ENCODE measurements at places on chromosomes 2 and 18.

DNA sequence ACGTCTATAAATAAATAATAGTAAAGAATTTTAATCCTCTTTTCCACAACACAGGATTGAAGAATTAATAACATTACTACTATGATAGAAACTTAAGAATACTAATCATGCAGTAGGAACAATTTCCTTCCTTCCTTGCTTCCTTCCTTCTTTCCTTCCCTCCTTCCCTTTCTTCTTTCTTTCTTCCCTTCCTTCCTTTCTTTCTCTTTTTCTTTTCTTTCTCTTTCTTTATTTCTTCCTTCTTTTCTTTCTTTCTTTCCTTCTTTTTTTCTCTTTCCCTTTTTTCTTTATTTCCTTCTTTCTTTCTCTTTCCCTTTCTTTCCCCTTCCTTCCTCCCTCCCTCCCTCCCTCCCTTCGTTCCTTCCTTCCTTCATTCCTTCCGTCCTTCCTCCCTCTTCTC, 77.6 kb downstream of the SCN3A start:
- no peak for DNase-seq

- no peak for DNase-seq
Observed at GRCh38 chr2:196702641-196703040, 63.1 kb downstream of the CCDC150 start.

DNA sequence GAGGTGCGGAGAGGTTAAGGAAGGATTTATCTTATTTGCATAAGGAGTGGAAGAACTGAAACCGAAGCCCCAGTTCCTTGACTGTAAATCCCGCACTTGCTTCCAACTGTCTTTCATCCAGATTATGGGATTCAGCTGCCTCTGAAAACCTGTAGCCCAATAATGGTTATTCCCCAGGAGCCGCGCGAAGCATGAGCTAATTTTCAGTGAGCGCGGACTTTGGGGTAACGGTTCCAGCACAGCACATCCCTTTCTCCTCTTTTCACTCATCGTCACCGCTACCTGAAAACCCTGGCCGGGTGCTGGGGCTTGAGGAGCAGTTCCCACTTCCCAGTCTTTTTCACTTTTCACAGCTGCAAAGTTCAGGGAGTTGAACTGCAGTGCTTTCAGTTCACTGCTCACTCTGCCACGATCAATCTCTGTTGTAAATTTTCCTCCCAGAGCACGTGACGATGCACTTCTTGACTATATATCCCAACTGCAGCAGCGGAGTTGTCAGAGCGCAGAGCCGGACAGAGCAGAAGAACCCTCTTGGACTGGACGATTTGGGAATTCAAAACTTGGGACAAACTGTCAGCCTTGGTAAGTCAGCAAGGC, at the start of gene KCNE4:
Gene KCNE4 (plus strand): TSS at position 498 of the 597 bp plus-strand sequence. CDS start 641 bp downstream, outside the sequence.
- DNase-seq: no peak

DNA sequence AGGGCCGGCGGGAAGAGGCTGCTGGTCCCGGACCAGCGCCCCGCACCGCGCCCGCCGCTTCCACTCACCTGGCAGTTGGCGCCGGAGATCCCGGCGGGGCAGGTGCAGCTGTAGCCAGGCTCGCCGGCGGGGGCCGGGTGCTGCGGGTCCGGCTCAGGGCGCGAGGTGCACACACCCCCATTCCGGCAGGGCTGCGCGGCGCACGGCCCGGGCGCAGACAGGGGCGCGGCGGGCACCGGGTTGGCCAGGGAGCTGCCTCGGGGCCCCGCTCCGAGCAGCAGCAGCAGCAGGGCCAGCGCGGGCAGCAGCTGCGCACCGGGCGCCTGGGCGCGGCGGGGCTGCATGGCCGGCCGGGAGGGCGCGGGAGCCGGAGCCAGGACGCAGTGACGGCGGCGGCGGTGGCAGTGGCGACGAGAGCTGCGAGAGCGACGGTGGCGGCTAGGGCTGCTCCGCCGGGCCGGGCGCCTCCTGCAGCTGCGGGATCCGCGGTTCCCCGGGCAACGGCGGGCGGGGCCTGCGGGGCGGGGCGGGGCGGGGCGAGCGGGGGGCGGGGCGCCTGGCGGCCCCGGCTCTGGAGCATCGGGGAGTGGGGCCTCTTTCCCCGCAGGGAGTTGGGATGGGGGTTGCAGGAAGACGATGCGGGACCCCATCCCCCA, at the start of gene DNER:
Gene DNER (minus strand): TSS at position 476 of the 656 bp plus-strand sequence. CDS start 132 bp downstream, at position 344.
- DNase-seq: no peak

GRCh38 chr18:41798879-41799278, 156.2 kb upstream of the PIK3C3 start:
- DNase-seq: no peak

- peak; percentile 99 for DNase-seq
Observed at GRCh38 chr2:44168681-44169154, at the start of gene PPM1B. PPM1B (plus strand) TSS chr2:44168875; CDS start chr2:44201200, 32,325 bp downstream.

DNA sequence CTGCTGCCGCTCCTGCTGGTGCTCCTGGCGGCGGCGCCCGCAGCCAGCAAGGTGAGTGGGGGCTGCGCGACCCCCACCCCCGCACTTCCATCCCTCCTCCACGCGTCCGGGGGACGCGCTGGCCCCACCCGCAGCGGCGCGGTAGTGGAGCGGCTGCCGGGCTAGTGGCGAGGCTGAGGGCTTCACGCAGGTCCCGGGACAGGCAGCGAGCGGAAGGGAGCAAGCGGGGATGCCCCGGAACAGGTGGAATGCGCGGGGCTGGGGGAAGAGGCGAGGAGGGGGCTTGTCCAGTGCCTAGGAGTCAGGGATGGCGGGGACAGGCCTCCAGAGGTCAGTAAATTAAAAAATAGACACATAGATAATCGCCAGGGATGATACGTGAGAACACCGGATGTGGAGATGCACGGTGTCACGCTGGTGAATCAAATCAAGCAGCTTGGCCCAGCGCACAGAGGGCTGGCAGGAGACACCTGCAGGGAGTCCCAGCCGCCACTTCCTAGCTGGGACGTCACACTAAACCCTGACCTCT, 403 bp downstream of the COL4A3 start:
- no peak for DNase-seq

GRCh38 chr2:134227666-134228065, 26.2 kb upstream of the MGAT5 start:
- no peak for DNase-seq

DNA sequence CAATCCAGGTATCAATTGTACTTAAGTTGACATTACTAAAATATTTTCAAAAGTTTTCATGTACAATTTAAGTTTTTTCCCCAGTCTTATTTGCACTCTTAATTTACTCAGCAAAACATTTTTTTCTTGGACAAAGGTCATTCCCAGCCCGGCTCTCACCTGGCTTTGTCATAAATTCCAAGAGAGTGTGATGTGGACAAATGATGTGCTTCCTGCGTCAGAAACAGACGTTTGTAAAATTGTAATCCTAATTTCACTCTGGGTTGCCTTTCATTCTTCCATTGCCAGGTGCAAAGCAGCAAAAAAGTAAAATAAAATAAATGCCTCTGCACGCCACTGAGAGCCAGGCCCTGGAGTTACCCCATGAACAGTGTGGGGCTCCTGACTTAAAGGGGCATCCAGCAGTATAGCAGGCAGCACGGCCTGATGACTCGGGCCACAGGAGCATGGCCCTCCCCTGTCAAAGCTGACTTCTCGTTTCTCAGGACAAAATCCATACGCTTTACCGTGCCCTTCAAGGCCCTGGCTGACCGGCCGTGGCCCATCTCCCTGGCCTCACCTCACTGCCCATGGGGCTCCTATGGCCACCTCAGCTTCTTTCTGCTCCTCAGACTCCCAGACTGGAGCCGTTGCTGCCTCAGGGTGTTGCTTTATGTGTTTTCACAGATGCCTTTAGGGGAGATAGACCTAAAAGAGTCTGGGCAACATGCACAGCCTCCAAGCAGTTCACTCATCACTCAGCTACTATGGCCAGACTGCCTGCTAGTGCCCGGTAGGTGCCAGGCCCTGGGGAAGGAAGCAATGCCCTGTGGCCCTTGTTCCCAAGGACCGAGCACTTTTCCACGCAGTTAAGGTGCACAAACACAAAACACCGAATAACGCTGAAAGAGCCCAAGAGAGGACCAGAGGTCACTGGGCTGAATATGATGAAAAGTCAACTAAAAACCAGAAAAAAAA, 7.6 kb upstream of the TMEM185B start:
- DNase-seq: no peak

DNA sequence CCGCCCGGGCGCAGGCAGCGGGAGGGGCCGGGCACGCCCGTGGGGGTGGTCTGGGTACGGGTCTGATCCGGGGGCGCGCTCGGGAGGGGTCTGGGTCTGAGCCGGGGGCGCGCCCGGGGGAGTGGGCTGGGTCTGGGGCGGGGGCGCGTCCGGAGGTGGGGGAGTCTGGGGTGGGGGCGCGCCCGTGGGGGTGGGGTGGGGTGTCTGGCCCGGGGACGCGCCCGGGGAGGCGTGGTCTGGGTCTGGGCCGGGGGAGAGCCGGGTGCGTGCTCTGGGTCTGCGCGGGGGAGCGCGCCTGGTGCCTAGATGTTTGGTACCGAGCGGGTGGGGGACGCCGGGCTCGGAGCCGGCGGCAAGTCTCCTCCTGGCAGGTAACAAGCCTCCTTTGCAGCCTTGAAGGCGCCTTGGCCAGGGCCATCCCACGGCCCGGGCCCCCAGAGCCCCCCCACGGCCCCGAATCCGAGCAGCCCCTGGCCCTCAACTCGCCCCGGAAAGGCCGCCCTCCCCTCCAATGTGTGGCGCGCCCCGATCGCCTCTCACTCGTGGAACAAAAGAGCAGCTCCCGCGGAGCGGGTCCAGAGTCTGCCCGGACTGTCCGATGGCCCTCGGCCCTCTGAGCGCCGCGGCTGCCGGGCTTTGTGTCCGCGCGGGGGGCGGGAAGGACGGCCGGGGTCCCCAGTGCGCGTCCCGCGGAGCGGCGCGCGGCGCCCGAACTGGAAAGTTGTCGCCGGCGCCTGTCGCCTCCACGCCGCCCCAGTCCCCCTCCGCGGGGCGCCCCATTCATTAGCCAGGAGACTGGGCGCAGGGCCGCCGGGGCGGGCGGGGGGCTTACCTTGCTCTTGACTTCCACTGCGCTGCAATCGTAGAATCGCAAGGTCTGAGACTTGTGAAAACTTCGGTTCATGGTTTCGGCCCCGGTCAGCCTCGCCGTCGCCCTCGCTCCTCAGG, 595 bp downstream of the PARD6G start:
- DNase-seq: no peak

DNA sequence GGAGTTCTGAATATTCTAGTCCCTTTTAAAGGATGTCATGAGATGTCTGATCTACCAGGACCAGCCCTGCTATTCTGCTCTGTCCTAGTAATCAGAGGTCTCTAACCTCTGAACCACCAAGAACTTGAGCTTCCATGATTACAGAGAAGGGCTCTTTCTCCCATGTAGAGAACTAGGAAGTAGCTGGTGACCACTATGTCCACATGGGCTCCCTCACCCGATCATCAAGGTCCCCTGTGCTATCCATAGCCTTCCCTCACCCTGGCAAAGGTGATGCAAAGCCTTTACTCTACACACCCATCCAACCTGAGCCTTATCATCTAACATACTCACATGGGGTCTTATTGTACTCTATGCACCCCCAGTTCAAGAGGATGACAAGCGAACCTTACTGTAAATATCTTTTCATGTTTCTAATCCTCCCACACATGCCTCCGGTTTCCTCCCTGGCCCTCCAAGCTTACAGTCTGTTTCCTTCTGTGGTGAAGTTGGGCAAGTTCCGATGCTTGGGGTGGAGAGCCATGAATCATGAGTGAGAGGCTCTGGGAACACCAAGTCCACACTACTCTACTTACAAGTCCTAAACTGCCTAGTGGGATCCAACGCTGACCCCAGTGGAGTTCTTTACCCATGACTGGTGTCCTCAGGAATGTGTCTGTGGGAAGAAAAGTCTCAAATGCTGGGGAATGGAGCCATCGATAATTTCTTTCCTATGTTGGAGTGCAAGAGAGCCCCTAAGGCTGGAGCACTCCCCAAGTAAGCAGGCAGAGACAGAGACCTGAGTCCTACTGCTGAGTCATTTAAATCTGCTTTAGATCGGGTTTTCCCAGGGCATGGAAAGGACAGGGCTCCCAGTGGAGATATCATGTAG, 73.3 kb upstream of the KLF7 start:
- DNase-seq: peak; percentile 44

DNA sequence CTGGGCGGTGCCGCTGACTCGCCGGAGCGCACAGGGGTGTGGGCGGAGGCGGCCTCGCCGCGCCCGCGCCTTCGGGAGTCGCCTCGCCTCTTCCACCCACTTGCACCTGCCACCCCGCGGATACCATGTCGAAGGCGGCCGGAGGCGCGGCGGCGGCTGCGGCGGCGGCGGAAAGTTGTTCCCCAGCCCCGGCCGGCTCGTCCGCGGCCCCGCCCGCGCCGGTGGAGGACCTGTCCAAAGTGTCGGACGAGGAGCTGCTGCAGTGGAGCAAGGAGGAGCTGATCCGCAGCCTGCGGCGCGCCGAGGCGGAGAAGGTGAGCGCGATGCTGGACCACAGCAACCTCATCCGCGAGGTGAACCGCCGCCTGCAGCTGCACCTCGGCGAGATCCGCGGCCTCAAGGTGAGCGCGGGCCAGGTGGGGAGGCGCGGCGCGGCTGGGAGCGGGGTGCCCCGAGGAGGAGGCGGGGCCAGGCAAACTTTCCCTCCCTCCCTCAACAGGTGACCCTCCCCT, 766 bp downstream of the CCDC85A start:
- DNase-seq: no peak

GRCh38 chr2:199259671-199260070, 198.1 kb downstream of the SATB2 start:
- no peak for DNase-seq
